Fibroblast of skin of left biceps (primary cell): ENCODE measurements at places on chromosomes 4 and X.

GRCh38 chr4:184417802-184418511 is 56.4 kb downstream of the IRF2 start:
- DNase-seq: peak; percentile 46

DNA sequence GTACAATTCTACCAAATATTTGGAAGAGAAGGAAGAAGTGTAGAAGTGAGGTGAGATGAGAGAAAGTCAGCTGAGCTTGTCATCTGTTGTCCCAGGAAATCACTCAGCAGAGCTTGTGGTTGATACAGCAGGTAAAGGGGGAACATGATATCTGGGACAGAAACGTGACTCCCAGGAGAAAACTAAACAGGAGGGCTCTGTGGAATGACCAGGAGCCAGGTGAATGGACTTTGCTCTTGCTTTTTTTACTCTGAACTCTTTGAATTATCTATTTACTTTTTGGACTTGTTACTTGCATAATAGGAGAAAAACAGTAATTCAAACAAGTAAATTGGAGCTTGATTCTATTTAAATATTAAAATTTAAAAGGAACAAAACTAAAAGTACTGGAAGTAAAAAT is 555.6 kb upstream of the FRG1 start:
- DNase-seq: no peak

- DNase-seq: no peak
These were observed 48.5 kb upstream of the ARMCX2 start for GRCh38 chrX:101708163-101708562.

- peak; percentile 43 for DNase-seq
These were observed 97.3 kb downstream of the DDX60 start for GRCh38 chr4:168221301-168221700.

- DNase-seq: no peak
These were observed 240.4 kb upstream of the LDB2 start for GRCh38 chr4:17138847-17139246.

GRCh38 chrX:133908223-133908955 is 77.0 kb downstream of the GPC3 start:
- peak; percentile 19 for DNase-seq

DNA sequence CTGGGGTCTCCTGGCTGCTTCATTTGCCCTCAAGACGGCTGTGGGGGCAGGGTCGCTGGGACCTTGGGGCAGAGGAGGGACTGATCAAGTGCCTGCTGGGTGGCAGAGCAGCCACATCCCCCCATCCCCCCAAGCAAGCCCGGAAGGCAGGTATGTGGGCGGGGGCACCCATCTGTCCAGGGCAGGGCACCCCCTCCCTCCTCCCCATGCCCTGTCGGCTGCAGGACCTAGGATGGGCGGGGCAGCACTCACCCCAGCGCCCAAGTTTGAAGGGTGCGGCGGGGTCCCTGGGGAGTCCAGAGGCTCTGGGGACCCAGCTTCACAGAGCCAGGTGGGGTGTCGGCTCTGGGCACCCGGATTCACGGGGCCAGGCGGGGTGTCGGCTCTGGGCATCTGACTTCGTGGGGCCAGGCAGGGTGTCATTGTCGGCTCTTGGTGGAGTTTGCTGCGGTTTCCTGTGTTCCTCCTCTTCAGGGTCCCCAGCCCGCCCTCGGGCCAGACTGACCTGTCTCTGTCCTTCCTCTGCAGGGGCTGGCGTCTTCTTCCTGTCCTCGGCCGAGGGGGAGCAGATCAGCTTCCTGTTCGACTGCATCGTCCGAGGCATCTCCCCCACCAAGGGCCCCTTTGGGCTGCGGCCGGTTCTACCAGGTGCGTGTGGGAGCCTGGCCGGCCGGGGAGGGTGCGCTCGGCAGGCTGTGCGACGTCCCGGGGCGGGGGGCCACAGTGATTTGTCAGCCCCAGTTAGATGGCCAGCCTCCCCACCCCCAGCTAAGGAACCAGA is 22.1 kb downstream of the DOK7 start:
- DNase-seq: no peak

DNA sequence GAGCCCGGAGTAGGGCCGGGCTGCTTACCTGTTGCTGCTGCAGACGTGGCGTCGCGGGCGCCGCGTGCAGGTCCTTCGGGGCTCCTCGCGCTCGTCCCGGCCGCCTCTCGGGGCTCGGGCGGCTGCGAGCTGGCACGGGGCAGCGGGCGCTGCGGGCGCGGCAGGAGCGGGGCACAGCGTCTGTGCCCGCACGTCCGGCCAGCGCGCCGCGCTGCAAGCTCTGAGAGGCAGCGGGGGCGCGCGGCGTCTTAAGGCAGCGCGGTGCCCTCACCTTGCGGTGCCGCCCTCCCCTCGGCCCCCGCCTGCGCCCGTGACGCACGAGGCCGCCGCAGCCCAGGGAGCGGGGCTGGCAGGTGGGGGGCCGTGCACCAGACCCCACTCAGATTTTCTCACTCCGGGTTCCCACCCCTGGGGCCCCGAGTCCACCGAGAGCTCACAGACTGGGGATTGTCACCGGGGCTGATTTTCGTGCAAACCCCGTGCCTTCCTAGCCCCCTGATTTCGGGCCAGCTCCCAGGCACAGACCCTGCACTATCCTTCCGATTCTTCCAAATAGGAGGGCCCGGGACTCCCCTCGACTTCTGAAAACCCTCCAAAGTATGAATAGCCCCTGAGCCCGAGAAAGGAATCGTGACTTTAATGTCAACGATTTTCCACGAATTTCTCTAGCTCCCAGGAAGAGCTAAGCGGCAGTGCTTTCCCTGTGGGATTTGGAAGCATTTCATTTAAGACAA is at the start of gene GPR101:
TSS of gene GPR101 (minus strand) at position 222 of the 734 bp plus-strand sequence. CDS start 2,321 bp downstream, outside the sequence.
- DNase-seq: no peak

DNA sequence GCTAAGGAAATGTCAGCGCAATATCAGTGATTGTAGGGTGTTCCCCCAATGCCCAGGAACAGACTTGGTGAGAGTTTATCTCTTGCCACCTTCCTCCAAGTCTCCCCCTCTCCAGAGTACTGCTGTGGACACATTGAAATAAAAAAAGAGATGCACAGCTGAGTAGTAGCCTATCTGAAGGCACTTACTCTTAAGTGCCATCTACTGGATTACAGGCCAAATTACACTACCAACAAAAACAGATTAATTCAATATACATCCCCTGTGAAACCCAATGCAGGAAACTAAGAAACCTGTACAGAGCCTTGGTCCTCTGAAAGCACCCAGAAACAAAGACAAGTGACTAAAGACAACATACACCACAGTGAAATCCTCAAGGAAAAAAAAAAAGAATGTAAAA is 460.3 kb downstream of the ZIC3 start:
- DNase-seq: no peak

GRCh38 chrX:2901367-2902036 is 27.6 kb downstream of the ARSD start:
- no peak for DNase-seq

DNA sequence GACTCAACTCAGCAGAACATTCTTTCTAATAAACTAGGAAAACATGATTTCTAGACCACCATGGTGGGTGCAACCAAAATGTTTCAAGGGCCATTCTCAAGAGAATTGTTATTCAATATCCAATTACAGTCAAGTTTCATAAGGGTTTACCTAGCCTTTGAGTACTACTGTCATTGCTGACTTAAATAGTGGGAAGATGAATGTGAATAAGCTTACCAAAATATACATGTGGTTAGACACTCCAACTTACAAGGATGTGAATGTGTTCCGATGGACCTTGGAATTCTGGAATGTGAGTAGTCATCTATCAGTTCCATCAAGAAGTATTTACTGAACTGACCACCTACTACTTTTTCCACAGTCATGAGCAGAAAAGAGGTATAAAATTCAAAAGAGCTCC is 16.9 kb downstream of the SH3RF1 start:
- peak; percentile 88 for DNase-seq

GRCh38 chr4:168945291-168945690 is 64.8 kb downstream of the CBR4 start:
- DNase-seq: no peak

- no peak for DNase-seq
These were observed 6.7 kb upstream of the PPID start for GRCh38 chr4:158729716-158730559.

- DNase-seq: no peak
These were observed 1.3 kb upstream of the MGAT4D start for GRCh38 chr4:140499391-140499790.

DNA sequence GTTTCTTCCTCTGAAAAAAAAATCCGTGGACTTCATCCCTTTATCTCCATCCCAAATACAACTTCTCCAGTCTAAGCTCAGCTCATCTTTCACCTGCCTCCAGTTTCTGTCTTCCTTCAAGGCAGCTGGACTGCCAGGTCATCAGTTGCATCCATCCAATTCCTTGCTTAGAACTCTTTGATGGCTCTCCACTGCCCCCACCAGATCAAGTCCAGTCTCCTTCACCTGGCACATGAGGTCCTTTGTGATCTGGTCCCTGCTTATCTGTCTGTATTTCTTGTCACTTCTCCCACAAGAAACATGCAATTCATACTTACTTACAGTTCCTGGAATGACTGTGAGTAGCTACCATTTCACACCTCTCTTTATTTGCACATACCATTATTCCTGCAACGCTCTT is 33.8 kb downstream of the OTUD6A start:
- DNase-seq: no peak

- no peak for DNase-seq
These were observed 29.7 kb downstream of the EGF start for GRCh38 chr4:109942292-109942926.

DNA sequence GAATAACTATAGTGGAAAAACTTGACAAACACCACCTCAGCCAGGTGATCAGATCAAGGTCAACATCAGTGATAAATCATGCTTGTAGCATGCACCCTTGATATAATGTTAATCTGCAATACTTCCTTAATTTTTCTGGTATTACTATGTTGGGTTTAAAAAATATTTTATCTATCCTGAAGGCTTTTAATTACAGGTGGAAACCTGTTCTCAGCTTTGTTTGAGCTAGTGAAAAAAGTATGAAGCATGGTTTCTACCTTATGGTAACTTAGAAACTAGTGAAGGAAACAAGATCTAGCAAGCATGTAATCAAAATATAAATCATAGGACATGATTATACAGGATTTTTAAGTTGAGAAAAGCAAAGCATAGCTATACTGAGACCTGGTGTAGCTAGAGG is 26.6 kb downstream of the MAOA start:
- DNase-seq: no peak

DNA sequence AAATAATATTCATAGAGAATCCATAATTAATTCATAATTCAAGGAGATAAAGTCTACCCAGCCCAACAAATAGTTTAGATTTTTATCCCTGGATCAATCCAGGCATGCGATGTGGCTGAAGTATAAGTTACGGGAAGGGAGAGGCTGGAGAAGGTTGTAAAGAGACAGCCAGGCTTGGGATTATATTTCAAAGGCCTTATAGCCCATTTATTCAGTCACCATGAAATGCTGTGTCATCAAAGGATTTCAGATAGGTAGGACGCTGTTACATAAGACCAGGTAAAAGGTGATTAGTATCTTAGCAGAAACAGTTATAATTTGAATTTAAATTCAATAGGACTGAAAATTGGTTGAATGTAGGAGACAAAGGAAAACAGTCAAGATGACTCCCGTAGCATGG is 73.0 kb upstream of the NFKB1 start:
- DNase-seq: no peak

- peak; percentile 32 for DNase-seq
These were observed 287.7 kb upstream of the PCDH18 start for GRCh38 chr4:137819964-137820383.

DNA sequence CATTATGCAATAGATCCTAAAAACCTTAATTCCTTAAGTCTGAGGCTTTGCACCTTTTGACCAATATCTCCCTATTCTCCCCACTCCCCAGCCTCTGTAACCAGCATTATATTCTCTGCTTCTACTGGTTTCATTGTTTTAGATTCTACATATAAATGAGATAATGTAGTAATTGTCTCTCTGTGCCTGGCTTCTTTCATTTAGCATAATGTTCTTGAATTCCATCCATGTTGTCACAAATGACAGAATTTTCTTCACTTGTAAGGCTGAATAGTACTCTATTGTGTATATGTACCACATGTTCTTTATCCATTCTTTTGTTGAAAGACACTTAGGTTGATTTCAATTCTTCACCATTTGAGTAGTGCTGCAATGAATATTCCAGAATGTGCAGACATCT is 66.0 kb downstream of the MAGEC1 start:
- no peak for DNase-seq

DNA sequence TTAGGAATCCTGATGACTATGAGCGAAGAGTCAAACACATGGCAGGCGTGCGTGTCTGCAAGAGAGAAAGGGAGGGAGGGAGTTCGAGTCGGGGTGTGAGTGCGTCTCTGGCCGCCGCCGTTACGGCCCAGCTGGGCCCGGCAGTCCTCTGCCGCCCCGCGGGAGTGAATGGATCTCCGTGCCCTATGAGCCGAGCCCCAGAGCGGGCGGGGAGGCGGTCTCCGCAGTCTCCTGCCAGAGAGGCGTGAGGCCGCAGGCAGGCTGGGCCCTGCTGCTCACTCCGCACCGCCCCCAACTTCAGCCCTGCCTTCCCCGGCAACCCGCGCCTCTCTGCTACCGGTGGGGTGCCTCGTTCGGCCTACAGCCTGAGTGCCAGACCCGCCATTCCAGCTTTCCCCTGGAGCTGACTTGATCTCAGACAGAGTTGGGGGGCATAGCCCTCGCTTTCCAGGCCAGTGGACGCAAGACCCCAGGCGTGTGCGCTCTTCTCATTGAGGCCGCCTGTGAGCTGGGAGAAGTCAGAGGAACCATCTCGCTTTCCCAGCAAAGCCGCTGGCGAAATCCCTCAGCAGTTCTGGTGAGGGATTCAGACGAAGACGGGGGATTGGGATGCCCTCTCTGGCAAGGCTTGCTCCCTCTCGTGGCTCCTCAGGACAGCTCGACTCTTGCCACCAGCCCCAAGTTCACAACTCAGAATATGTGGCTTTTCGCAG is 1.4 kb downstream of the SLC16A2 start:
- no peak for DNase-seq

- DNase-seq: no peak
These were observed 500.0 kb downstream of the SPRY1 start for GRCh38 chr4:123896446-123897071.

- DNase-seq: no peak
These were observed 105.0 kb upstream of the NR0B1 start for GRCh38 chrX:30414144-30414543.

GRCh38 chr4:10281996-10282395 is 165.4 kb upstream of the WDR1 start:
- no peak for DNase-seq

- no peak for DNase-seq
These were observed 163.6 kb downstream of the ZNF674 start for GRCh38 chrX:46381630-46382029.

DNA sequence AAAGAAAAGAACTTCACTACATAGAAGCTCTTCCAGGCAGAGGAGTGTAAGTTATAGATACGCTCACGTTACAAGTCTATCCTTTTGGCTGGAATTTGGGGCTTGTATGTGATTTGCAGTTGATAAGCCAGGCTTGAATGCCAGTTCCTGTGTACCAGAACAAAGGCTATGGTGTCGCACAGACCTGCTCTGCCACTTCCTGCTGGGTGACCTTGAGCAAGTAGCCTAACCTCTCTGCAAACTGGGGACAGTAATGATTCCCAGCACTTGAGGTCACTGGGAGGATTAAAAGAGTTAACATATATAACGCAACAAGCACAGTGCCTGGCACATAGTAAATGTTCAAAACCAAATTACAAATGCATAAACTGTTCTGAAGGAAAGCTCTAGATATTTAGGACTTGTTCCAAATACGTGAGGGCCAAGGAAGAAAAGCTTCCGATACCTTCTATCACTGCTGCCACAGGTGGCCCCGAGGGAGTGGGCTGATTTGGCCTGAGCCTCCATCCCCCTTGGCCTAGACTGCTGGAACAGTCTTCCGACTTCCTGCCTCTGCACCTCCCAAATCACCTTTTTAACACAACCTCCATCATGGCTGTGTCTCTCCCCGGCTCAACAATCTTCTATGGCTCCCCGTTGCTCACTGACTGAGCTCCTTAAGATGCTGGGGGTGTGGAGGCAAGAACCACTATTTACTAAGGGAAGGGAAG is 1.3 kb upstream of the SOWAHD start:
- no peak for DNase-seq

- no peak for DNase-seq
These were observed 69.5 kb upstream of the GABRA3 start for GRCh38 chrX:152520653-152521052.
